CD4-positive, alpha-beta T cell treated with Interleukin-15 for 4 hours (primary cell): ENCODE measurements at places on chromosomes 5 and 9.

DNA sequence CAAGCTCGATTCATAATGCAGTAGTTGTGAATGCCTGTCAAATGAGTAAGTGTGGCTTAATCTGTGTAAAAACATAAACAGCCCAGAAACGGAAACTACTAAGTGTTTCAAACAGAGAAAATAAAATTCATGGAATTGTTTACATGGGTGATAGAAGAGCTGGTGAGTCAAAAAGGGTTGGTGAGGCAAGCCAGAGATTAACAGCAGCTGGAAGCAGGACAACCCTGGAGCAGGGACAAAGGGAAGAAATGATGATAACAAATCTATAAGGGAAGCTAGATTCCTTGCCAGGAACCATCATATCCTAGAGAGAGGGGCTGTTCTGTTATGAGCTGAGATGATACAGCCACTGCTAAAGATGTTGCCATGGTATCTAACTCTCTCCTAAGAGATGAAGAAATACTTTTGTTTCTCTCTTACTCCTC lies 18.0 kb upstream of the PRR16 start:
- no peak for DNase-seq

DNA sequence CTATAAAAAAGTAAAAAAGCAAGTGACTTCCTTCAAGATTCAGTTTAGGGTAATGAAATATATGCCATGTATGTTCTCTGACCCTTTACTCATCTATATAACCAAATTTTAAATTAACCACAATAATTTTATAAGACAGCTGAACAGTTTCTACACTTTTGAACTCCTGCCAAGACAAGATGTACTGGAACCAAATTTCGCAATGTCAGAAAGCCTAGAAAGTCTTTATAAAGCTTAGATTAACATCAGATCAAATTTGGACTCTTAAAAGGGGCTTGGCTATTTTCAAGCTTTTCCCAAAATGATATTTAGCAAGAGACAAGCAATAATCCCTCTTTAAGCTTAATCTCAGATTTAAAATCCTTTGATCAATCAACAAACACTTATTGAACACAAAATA lies 362.6 kb downstream of the PTPRD start:
- no peak for DNase-seq

- DNase-seq: no peak
Measured at GRCh38 chr9:4137681-4138099, 162.2 kb downstream of the GLIS3 start.

DNA sequence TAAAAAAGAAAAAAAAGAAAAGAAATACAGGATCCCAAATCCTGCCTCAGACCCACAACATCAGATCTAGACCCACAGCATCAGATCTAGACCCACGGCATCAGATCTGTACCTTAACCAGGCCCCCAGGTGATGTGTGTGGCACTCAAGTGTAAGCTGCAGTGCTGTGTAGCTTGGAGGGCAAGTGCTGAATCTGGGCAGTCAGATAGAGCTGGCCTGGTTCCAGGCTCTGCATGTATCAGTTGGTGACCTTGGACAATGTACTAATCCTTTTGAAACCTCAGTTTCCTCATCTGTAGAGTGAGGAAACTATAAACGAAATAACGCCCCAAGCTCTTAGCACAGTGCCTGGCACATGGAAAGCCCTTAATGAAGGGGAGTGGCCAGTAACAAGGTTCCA lies 16.7 kb downstream of the COL15A1 start:
- no peak for DNase-seq

DNA sequence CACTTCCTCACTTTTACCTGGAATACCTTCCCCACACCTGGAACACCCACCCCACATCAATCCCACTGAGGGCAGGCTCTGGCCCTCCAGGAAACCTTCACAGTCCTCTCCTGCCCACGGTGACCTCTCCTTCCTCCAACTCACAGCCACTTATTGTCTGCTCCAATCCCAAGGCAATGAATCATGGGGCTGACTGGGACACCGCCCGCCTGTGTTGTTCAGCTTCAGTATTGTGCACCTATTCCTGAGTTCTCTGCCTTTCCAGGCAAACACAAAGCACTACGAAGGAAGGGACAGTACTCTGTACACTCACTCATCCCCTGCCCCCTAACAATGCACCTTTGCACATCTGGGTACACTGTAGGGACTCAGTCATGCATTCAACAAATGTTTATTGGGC lies 7.3 kb downstream of the PCDH1 start:
- no peak for DNase-seq

DNA sequence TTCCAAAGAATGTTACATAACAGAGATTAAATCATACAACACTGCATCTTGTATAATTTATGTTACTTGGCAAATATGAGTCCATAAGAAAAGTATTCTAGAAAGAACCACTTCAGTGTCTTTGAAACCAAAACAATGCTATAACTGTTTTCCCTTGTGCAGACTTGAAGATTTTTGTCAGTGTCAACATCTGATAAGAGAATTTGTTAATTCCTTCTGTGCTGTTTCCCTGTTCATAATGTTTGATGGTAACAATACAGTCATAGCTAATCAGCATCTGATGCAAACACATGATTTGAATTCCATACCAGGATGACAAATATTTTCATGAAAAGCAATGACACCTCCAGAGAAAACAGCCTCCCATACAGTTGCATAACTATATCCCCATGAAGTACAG lies 306.8 kb downstream of the SEMA5A start:
- no peak for DNase-seq

DNA sequence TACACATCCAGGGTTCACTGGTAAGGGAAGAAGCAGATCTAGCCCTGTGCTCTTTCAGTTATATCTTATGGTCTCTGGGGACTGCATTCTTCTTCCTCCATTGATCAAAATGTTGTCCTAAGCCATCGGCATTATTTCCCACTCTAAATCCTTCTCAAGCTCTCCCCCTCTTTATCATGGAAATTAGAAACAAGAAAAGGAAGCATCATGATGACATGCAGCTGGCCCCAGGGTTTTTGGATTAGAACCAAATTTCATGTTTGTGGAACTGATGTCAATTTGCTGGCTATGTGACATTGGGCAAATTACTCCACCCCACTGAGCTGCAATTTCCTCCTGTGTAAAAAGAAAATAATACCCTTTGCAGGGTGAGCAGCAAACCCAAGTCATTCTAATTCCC lies 39.5 kb downstream of the MFAP3 start:
- DNase-seq: no peak

GRCh38 chr5:111392181-111392580 lies 120.2 kb downstream of the STARD4 start:
- DNase-seq: no peak

DNA sequence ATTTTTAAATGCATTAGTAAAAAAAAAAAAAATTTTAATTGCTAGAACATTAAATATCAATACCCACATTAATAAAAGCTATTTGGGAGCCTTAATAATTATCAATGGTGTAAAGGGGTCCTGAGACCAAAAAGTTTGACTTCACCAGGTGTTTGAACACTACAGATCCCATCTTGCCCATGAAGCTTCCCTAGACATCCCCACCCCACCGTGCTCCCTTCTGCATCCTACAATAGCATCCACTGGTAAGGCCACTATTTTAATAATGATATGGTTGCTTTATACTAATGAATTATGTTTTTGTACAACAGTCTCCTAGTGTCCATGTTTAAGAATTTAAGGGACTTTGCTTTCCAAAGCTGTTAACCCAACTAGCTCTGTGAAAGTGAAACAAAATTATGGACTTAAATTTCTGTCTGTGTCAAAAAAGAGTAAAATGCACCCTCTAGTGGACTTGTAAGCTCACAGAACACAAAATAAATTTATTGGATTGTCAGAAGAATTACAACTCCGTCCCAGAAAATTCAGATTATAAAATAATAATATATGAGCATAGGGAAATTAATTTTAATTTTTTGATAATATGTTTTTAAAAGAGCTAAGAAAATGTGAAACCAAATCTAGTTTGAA lies 76.0 kb downstream of the ARL15 start:
- DNase-seq: no peak

DNA sequence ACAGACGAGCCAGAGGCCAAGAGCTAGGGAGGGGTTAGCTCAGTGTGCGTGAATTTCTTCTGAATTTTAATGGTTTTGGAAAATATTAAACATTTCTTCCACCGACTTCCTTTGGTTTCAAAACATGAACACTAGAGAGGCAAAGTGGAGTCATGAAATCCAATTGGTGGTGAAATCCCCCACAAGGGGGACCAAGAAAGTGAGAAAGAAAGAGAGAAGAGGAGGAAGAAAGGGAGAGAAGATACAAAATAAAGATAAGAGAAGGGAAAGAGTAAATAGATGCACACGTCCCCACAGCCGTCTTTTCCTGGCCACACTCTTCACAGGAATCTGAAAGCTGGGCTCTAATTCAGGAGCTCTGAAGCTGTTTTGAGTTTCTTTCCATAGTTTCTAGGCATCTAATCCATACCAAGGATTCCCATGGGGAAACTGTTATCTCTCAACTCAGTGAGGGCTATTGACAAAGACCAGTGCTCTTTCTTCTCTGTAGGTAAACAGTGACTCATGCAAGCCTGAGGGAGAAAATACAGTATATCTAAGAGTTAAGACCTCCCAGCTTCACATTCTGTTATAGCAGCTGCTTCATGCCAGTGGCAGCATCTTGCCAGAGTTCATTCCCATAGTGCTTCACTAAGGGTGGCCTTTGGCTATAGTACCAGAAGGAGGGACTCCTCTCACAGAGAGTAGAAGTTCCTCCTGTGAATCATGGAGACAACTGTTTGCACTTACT lies 115.8 kb upstream of the LIFR start:
- no peak for DNase-seq

- no peak for DNase-seq
Measured at GRCh38 chr9:69895185-69895584, 74.6 kb downstream of the CFAP95 start.

DNA sequence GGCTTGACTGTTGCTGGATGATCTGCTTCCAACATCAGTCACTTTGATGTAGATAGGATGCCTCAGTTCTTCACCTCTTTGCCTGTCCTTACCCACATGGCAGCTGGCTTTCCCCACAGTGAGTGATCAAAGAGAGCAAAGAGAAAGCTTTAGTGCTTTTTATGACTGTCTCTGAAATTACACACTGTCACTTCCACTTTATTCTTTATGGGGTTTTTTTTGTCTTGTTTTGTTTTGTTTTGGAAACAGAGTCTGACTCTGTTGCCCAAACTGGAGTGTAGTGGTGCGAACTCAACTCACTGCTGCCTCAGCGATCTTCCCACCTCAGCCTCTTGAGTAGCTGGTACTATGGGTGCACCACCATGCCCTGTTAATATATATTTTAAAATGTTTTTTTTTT lies 32.4 kb upstream of the C5orf24 start:
- peak; percentile 0 for DNase-seq

- DNase-seq: no peak
Measured at GRCh38 chr9:134929193-134930158, 11.8 kb upstream of the FCN1 start.

DNA sequence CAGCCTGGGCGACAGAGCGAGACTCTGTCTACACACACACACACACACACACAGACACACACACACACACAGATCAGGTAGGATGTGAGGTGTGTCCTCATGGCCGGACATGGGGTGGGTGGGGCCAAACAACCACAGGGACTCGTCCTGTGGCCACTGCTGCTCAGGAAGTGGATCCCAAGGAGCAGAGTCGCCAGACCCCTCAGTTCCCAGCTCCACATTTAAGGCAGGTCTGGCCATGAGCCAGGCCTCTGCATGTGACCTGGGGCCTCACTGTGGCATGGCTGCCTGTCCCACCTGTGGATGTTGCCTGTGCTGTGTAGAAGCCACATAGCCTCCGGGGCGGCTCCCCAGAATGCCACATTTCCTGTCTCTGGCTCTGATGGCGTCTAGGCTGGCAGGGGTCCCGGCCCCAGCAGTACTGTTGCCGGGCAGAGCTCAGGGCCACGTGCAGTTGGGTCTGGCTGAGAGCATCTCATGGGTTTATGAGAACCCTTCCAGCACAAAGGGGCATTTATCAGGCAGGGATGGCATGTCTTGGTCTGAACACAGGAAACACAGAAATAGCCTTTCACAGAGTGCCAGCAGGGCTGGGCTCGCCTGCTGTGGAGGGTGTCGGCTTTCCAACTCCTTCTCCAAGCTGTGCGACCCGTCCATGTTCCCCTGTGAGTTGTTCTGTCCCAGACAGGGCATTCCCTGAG lies 9.9 kb upstream of the NINJ1 start:
- DNase-seq: peak; percentile 56

GRCh38 chr5:174589011-174589410 lies 135.4 kb upstream of the MSX2 start:
- DNase-seq: no peak

- no peak for DNase-seq
Measured at GRCh38 chr5:154211641-154212390, 21.3 kb downstream of the GALNT10 start.

- no peak for DNase-seq
Measured at GRCh38 chr9:91160181-91160580, 201.5 kb downstream of the AUH start.

- DNase-seq: no peak
Measured at GRCh38 chr9:11235061-11235460, 622.3 kb upstream of the PTPRD start.

DNA sequence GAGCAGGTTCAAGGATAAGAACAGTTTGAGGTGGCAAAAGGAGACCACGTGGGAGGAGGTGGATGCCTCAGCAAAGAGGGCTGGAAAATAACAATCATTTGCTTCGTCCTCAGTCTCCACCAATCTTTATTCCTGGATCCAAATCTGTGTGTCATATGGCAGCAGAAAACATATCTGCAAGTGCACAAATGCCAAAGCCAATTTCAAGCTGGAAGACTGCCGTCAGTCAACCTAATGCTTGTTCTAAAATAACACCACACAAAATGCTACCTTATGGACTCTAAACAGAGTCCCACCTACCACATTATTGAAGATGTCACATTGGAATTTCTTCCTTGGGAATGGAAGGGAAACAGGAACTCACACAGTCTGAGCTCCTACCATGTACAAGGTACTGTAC lies 129.1 kb downstream of the CDK5RAP2 start:
- no peak for DNase-seq

- DNase-seq: no peak
Measured at GRCh38 chr9:72952914-72953313, at the start of gene ALDH1A1. Gene ALDH1A1 (minus strand): TSS chr9:72953053. CDS start chr9:72953000, 53 bp downstream.

GRCh38 chr5:128284236-128284635 lies 200.7 kb downstream of the SLC12A2 start:
- no peak for DNase-seq

GRCh38 chr5:6723122-6723815 lies 10.0 kb downstream of the TENT4A start:
- DNase-seq: no peak

DNA sequence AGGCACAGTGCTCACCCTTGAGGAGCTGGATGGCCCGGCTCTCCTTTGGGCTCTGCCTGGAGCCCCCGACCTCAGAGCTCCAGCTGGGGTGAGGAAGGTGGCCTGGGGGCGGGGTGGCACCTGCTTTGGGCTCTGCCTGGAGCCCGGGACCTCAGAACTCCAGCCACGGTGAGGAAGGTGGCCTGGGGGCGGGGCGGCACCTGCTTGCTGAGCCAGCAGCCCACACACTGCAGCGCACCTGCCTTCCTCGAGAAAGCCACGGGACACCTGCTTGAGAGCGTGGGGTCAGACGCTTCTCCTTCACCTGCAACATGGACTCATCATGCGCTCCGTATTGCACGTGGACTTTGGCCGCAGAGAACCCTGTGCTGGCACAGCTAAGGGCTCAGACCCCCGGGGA lies 51.8 kb downstream of the IRX2 start:
- no peak for DNase-seq
